ENCODE measurements at places on chromosomes 3 and 15.
A peak's percentile ranks its signal among the peaks of the same experiment; 100 is the strongest.

- no peak for DNase-seq
Observed at GRCh38 chr15:100835636-100836035, 44.0 kb upstream of the ALDH1A3 start.

DNA sequence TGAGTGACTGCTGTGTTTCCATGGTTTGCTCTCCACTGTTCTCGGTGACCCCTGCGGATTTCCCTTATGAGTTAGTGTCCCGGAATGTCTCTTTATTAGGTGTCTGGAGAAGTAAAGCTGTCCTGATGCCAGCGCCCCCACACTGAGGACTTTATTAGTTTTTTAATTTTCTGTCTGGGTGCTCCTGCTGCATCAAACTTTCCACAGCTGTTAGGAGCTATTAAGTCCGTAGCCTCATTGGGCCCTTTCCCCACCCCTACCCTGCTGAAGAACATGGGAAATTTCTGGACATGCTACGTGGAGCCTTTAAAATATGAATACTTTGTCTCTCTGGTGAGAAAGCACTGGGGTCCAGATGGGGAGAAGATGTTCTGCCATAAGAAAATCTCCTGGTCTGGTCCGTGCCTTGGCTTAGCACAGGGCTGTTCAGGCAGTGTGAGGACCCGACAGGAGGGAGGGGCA lies 161.7 kb upstream of the HES1 start:
- DNase-seq = no peak

GRCh38 chr15:93451822-93452221 lies 362.8 kb upstream of the RGMA start:
- DNase-seq = no peak

GRCh38 chr3:170475092-170475685 lies 56.5 kb downstream of the CLDN11 start:
- no peak for DNase-seq

- no peak for DNase-seq
Observed at GRCh38 chr3:189307963-189308362, 136.2 kb downstream of the TPRG1 start.

DNA sequence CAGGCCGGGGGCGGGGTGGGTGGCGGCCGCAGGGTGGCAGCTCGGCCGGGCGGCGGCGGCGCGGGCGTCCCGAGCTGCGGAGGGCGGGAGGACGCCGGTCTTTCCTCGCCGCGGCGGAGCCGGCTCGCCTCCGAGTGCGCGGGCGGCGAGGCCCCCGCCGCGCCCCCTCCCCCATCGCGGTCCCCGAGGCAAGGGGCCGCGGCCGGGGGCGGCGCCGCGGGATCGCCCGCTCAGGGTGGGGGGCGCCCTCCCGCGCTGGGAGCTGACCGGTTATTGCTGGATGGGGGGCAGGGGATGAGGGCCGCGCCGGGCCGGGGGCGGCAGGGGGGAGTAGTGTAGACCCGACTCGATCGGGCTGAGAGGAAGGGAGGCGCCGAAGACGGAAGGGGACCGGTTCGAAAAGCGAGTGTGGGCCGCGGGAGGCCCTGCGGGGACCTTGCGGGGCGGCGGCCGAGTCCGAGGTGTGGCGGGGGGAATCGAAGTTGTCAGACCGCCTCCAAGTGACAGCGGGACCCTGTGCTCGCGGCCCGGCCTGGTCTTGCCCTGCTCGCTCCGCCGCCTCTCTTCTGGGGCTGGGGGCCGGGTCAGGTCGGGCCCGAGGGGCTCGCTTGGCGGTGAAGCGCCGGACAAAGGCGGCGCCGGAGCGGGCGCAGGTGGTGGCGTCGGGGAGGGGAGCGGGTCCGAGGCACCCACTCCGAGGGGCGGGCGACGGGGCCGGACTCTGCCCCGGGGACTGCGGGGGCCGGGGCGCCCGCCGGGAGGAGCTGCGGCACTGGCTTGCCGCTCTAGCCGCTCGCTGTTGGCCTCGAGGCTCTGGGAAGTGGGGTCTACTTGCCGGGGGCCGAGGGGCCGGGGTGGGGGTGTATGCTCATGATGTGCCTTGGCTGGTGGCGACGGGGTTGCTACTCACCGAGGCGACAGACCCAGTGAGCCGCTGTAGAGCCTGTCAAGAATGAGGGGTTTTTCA lies 1.1 kb downstream of the BAHD1 start:
- peak; percentile 30 for DNase-seq

- no peak for DNase-seq
Observed at GRCh38 chr3:23754215-23754614, 51.5 kb upstream of the UBE2E1 start.

DNA sequence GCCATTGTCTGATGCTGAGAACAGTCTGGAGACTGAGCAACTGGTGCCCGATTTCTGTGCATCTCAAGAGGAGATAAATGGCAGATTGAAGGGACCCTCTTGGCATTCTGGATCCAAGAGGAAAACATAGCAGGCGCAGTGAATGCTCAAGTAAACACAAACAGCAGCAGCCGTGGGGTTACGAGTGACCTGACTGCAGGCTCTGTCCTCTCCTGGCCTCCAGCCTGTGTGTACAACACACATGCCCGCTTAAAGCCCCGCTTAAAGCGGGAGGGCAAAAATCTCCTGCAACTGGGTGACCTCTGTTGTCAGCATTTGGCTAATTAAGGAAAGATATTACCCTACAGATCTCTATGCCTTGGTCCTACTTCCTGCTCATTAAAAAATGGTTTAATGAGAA lies 120.5 kb downstream of the GREM1 start:
- DNase-seq = no peak

Measured in small intestine (tissue), 16 donors.